ENCODE measurements at places on chromosomes 4 and X. TPM values are rescaled to one million over a fixed set of nuclear protein-coding genes. Genes with fewer than 3 reads are reported as not detected.

Gene ZNF185
- total RNA-seq: 11.7 TPM

Gene VMA21
- total RNA-seq: 21.5 TPM

GRCh38 chr4:57774171-57774570 lies 664.0 kb upstream of the IGFBP7 start:
- no peak for DNase-seq

DNA sequence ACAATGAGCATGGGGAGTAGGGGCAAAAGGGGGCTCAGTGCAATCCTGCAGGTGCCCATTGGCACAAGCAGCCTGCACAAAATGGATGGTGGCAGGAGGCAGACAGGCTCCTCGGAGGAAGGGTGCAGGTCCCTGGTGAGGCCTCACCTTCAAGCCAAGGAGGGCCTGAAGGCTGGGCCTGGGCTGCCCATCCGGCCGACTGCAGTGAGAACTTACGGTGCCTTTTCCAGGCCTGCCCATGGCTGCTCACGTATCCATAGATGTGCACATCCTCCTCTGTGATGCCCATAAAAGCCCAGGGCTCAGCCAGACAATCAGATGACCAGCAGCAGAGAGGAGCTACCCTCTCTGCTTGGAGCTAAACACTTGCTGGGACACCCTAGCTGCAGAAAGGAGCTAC lies 1089.8 kb downstream of the PCDH18 start:
- no peak for DNase-seq

GRCh38 chrX:2426289-2426882 lies 74.4 kb downstream of the DHRSX start:
- no peak for DNase-seq

All from cardiac muscle cell (in vitro differentiated cells and primary cell).